Fibroblast of lung (primary cell): ENCODE measurements at places on chromosomes 16 and 17.

GRCh38 chr17:47857551-47858455, 6.8 kb upstream of the SP6 start:
- DNase-seq = no peak

DNA sequence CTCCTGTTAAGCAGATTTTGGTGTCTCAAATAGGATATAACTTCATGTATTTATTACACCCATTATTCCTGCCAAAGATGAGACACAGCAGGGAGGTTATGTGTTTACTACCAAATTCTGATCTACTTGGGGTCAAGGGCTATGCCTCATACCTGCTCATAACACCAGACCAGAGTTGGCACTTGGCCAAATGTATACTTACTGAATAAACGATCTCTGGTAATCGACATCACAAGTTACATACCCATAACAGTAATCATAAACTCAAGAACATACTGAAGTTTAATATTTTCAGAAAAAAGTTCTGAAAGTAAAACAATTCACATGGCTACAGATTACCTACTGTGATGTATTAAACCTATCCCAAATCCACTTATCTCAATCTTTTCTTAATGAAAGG, 2.9 kb downstream of the TMEM170A start:
- DNase-seq = no peak

GRCh38 chr16:24852281-24852721, 6.5 kb downstream of the SLC5A11 start:
- DNase-seq = no peak

- no peak for DNase-seq
Observed at GRCh38 chr16:89202422-89203215, 2.3 kb upstream of the SLC22A31 start.

DNA sequence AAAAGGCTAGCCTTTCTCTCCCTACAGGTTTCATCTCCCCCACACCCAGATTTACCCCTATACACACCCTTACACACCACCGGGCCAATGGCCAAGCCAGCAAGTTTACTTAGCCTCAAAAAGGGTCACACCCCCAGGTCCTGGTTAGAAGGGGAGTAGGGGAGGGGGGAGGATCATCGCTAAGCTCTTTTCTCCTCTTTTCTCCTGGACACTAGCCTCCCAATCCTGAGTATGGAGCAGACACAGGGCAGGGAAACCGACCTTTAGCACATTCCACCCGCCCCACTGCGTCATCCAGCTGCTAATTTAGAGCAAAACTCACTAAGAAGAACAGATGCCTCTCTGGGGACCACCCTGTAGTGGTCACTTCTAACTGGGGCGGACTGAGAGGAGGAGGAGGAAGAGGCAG, 4.4 kb downstream of the ACLY start:
- DNase-seq = peak; percentile 61

DNA sequence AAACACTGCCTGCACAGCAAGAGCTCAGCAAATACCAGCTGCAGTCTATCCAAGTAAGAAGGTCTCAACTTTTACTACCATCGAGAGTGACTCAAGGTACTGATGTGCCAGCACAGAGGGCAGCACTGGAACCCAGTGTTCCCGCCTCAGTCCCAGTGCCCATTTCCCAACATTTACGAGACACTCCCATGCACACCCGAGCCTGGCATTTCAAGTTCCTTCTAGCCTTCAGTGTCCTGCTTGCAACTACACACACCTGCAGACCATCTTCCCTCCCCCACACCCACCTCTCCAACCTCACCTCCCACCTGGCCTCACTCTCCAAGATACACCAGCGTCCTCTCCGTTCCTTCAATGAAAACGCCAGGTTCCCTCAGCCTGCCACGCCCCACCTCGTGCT, 3.2 kb downstream of the KLHDC4 start:
- DNase-seq = no peak

DNA sequence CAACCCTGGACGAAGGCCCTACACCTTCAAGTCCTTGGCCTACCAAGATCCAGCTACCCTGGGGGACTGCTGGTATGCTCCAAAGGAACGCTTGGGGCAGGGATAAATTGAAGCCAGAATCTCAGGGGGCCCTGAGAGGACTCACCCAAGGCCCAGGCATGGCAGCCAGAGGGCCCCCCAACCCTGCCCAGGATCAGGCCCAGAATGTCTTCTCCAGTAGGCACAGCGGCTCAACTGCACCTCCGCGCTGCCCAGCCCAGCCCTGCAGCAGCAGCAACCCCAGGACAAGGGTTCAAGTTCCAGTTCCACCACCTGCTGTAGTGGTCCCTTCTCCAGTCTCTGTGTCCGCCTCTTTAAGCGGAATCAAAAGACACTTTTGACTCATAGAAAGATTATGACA, 2.2 kb downstream of the TFAP4 start:
- no peak for DNase-seq

GRCh38 chr16:75202069-75202590, 4.8 kb downstream of the CTRB2 start:
- no peak for DNase-seq

- DNase-seq = no peak
Observed at GRCh38 chr16:53911513-53911912, 207.6 kb downstream of the FTO start.

- DNase-seq = no peak
Observed at GRCh38 chr17:10323812-10324610, 48.8 kb downstream of the MYH13 start.

DNA sequence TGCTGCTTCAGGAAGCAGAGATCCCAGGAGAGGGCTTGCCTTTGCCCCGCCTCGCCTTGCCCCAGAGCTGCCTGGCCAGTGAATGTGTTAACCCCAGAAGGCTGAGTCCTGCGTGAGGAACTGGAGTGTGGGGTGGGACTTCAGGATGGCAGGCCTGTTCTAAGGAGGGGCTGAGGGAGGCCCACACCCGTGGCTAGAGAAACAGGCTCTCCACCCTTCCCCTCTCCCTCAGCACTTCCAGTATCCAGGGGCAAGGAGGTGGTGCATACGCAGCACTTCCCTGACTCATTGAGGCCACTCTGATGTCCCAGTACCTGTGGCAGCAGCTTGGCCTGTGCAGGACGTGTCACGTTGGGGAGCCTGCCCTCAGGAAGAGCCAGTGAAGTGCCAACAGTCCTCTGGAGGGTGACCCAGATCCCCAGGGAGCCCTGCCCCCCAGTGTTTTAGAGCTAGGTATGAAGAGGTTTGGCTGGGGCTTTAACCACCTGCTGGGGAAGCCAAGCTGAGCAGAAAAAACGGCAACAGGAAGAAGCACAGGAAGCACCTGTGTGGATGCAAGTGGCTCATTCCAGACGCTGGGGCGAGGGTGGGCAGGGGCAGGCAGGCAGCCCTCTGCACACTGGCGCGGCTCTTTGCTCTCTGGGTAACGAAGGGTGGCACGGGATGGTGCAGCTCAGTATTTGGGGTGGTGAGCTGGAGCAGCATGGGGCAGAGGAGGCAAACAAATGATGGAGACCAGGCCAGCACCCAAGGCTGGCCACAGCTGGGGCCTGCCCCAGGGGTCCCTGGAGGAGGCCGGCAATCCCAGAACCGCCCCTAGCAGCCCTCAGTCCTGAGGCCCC, 14.7 kb upstream of the CTCF start:
- DNase-seq = no peak

- no peak for DNase-seq
Observed at GRCh38 chr16:23448392-23448791, 4.6 kb downstream of the COG7 start.

DNA sequence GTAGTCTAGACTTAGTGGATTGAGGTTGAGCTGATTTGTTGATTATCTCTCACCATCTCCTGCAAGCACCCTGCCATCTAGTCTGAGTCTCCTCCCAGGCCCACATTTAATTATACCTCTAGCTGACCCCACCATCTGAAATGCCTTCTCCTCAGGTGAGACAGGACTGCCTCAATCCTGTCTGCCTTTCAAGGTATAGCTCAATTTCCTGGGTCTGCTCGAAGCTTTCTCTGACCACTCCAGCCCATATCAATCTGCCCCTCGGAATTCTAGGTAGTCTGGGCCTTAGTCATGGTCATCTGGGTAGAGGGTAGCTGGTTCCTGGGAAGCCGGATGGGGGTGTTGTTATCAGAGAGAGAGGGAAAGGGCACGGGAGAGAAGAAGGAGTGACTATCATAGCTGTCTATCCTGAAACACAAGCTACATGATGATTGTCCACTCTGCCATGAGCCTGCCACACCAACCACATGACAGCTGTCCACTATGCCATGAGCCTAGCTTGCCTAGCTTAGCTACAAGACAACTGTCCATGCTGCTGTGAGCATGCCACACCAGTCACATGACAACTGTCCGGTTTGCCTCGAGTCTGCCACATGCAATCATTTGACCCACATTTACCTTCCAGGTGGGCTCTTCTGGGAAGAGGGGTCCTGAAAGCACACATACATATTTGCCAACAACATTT, 34.4 kb downstream of the LYRM9 start:
- DNase-seq = no peak

GRCh38 chr16:77596261-77596660, 126.1 kb upstream of the NUDT7 start:
- peak; percentile 81 for DNase-seq

GRCh38 chr16:67173808-67174705, 3.7 kb downstream of the NOL3 start:
- peak; percentile 82 for DNase-seq

DNA sequence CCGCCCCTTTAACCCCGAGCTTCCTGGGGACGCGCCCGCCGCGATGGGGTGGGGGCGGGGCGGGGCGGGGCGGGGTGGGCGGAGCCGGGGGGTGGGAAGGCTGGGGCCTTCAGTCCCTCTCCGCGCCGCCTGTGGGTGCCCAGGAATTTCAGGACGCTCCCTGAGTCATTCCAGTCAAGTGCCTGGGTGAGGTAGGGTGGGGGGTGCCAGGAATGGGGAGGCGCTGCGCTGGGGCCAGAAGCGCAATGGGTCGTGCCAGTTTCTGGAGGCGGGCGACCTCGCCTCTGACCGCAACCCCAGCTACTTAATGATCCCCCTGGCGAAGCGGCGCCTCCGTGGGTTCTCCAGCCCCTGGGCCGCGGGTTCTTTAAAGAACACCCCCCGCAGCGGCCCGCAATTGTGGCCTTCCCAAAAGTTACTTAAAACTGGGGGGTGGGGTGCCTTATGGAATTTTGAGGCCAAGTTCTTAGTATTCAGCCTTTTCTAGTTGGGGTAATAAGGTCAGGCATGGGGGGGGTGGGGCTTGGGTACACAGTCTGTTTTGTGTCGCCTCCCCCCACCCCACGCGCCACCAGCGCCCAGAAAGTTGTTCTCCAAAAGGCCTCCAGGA, 826 bp upstream of the GSE1 start:
- peak; percentile 85 for DNase-seq

DNA sequence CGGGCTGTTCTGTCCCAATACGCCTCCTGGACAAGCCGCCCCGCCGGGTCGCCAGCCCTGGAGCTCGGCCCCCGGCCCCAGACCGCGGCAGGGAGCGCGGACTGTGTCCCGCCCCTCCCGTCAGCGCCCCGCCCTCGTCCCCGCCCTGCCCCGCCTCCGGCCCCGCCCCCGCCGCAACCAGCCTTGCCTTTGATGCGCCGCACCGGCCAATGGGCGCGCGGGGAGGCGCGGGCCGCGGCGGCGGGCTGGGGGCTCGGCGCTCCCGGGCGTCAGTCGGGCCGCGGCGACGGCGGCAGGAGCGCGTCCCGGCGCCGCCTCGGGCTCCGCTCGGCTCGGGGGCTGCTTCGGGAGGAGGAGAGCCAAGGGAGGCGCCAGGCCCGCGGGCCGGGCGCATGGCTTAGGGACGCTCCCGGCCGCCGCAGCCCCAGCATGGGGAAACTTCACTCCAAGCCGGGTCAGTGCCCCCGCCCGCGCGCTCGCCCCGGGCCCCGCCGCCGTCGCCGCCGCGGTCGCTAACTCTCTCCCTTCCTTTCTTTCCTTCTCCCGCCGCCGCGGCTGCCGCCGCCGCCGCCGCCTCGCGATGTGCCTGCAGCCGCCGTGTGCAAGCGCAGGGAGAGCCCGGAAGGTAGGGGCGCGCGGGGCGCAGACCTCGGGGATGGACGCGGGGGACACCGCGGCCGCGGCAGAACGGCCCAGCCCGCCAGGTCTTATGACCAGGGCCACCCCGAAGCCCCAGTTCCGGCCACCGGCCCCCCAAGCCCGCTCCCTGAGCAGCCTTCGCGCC, at the start of gene NKD1:
Gene NKD1 (plus strand): TSS at position 272 of the 784 bp plus-strand sequence. CDS start 158 bp downstream, at position 430.
- DNase-seq = peak; percentile 27

GRCh38 chr16:24537474-24538337, 1.7 kb upstream of the RBBP6 start:
- no peak for DNase-seq

- DNase-seq = peak; percentile 94
Observed at GRCh38 chr16:86665319-86665675, 86.9 kb downstream of the FOXL1 start.

GRCh38 chr16:889586-889985, 81.2 kb downstream of the LMF1 start:
- DNase-seq = no peak

- peak; percentile 42 for DNase-seq
Observed at GRCh38 chr16:56400458-56400857, 24.9 kb downstream of the AMFR start.

GRCh38 chr16:83937267-83937666, 15.8 kb upstream of the OSGIN1 start:
- DNase-seq = no peak

DNA sequence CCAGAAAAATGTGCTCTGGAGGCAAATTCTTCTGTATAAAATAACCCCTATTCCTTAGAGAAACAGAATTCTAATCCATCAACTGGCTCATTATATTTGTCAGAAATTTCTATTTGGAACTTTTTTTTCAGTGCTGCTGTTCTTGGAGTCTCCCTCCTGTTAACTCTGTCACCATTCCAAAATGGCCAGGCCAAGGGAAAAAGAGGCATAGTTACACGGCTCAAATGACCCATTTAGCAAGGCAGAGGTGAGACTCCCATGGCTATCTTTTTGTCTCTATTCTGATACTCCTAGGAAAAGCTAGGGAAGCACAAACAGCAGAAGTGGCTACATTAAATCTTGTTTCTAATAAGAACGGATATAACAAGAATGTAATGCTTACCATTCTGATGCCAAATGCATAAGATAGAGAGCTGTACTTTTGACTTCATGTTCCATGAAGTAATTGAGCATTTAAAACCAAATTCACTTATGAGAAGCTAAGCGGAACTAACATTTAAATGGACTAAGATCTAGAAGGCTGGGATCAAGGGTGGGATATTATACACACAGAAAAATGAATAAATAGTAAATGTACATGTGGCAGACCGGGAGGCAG, 64.4 kb upstream of the CORO6 start:
- DNase-seq = no peak

GRCh38 chr17:80376531-80376930, 38.4 kb upstream of the ENDOV start:
- DNase-seq = no peak

DNA sequence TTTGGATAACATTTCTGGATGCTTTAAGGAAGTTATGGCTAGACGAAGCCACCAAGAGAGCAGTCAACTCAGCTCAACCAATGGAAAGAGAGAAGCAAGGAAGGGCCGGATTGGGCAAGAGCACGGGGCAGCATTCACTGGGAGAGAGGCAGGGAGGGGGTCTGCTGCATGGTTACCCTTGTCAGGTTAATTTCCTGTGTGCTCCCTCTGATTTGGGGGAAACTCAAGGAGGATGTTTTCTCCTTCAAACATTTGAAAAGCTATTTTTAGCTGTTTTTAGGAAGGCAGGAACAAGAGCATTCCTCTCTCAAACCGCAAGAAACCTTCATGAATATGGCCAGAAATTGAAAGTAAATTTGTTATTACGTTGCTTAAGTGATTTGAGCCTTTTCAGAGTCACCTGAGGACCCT, 118.5 kb upstream of the ZFHX3 start:
- no peak for DNase-seq

- DNase-seq = no peak
Observed at GRCh38 chr16:81518439-81518757, 73.8 kb downstream of the CMIP start.
